NCI-H226 (cell line): ENCODE measurements at places on chromosomes 5 and 9.

GRCh38 chr9:86349271-86349670 lies 4.9 kb downstream of the TUT7 start:
- DNase-seq = no peak

DNA sequence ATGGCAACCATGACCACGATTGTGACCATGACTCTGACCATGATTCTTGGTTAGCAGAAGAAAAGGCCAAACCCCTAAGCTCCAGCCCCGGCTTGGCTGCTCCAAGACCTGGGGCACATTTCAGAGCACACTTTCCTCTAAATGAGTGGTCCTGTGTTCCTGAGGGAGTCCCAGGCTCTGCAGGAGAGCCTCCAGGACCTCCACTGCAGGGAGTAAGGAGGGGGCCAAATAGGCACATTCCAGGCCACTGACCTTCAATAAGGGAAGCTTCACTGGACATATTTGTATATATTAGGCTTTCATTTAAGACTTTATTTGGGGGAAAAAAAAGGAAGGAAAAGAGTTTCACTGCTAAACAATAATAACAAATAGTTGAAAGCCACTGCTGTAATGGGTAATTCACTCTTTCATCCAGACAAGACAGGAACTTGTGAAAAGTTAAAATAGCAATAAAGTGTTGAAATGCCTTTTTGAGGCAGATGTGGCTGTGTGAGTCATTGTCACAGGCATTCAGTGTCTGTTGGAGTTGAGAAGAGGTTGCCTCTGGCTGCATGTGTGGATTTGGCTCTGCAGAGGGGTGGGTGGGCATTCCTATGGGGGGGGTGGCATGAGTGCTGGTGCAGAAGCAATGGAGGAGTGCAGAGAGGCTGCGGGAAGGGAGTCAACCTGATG lies 63.9 kb upstream of the TGFBR1 start:
- no peak for DNase-seq

GRCh38 chr5:72920690-72921502 lies 34.9 kb upstream of the FCHO2 start:
- DNase-seq = peak; percentile 27

DNA sequence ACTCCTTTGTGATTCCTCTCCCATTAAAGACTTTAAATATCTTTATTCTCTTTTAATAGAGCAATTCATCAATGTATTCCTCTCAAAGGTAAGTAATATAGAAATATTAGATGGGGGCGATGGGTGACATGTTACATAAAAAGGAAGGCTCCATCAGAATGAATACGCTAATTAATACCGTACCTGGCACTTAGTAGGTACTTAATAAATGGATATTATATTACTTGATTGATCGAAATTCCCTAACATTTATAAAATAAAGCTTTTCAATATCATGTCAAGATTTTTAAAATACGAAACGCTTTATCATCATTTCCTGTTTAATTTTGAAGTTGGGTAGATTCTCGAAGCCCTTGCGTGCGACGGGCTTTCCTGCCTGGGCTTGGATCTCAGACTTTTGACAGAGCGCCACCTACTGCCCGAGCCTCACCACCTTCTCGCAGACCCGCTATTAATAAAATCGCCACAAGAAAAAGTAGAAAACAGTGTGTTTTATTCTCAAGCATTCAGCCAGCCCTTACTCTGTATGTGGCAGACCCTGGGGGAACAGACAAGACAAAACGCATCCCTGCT lies 99.4 kb downstream of the C5orf15 start:
- peak; percentile 41 for DNase-seq

- DNase-seq = peak; percentile 72
Observed at GRCh38 chr5:36272136-36272690, 29.5 kb downstream of the RANBP3L start.

DNA sequence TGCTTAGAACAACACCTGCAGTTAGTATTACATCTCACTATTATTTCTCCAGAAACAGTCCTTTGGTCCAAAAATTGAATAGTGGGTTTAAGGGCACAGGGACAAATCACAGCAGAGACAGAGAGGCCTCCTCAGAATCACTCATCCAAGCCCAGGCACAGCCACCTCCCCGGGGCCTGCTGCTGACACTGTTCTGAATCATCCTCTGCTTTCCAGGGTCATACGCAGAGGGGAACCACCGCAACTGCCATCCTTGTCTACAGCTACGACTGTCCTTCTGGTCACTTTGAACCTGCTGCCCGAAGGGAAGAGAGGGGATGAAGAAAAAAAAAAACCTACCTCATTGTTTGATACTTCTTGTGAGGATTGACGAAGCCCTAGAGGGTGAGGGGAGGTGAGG lies 35.3 kb upstream of the MAN2A1 start:
- DNase-seq = no peak

- peak; percentile 56 for DNase-seq
Observed at GRCh38 chr5:133967698-133968203, 674 bp downstream of the C5orf15 start.

DNA sequence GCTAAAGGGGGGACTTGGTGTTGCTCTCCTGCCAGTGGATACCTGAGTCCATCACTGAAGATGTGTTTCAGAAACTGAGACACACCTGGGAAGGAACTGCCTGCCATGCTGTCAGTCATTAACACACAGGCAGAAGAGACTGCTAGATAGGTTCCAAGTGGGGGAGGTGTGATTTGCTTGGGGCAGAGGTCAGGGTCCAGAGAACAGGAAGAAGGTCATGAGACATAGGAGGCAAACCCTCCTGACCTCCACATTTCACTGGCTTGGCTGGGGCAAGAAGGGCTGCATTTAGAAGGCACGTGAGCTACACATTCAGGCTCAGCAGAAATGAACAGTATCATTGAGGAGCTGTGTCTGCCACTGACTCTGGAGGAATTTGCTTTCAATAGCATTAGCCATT lies 215.8 kb downstream of the HSPA4 start:
- no peak for DNase-seq

DNA sequence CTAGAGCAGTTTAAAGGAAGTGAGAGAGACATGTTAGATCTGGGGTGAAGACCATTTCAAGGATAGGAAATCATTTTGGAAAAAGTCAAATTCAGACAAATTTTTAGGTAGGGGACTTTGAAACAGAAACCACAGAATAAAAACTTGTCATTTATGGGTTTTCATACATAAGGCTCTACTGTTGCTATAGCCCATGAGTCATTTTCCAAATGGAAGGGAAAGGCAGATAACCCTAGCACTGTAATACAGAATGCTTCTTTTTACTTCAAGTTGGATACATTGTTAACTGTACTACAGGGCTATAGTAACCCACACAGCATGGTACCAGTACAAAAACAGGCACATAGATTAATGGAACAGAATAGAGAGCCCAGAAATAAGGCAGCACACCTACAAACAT lies 455.4 kb downstream of the EBF1 start:
- DNase-seq = peak; percentile 31

- peak; percentile 41 for DNase-seq
Observed at GRCh38 chr5:71899865-71900342, 180.8 kb downstream of the CARTPT start.

DNA sequence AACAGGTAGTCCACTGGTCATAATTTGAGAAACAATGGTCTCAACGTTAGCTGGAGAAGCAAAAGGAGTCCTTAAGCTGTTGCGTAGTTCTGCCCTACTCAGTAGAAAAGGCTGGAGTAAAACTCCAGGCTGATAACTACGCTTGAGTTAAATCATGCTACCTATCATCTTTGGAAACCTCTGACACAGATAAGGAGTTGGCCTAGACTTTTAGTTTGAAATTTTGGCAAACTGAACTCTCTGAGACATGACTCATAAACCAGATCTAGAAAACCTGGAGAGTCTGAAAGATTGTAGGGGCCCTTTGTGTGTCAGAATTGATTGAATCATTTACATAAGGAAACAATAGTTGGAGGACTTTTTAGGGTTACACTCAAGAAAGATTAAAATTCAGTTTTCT lies 26.3 kb downstream of the NMUR2 start:
- no peak for DNase-seq

GRCh38 chr5:32163785-32164184 lies 10.3 kb downstream of the GOLPH3 start:
- no peak for DNase-seq

DNA sequence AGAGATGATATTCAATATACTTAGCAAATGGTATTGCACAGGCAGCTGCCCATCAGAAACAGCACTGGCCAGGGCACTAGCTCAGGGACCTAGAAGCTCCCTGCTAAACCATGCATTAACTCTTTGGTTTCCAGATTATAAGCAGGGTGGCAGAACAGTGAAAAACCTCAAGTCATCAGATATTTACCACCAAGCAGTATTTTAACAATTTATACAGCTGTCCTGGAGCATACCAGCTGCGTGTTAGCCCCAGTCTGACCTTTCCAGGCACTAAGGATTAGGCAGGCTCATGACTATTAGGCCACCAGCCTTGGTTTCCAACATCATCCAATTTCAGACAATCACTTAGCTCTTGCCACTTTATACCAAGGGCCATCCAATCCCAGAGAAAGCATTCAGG lies 326.5 kb downstream of the CAAP1 start:
- DNase-seq = no peak

GRCh38 chr5:166671811-166672210 lies 1619.6 kb upstream of the WWC1 start:
- DNase-seq = peak; percentile 62
